ENCODE measurements at places on chromosomes 3 and 15.

GRCh38 chr3:192207651-192208050 lies 519.7 kb downstream of the FGF12 start:
- no peak for DNase-seq

GRCh38 chr15:62165793-62166375 lies 799 bp upstream of the C2CD4B start:
- DNase-seq = no peak

- DNase-seq = no peak
Measured at GRCh38 chr3:43872901-43873300, 182.2 kb downstream of the ABHD5 start.

- no peak for DNase-seq
Measured at GRCh38 chr3:38560284-38560683, 64.1 kb downstream of the EXOG start.

DNA sequence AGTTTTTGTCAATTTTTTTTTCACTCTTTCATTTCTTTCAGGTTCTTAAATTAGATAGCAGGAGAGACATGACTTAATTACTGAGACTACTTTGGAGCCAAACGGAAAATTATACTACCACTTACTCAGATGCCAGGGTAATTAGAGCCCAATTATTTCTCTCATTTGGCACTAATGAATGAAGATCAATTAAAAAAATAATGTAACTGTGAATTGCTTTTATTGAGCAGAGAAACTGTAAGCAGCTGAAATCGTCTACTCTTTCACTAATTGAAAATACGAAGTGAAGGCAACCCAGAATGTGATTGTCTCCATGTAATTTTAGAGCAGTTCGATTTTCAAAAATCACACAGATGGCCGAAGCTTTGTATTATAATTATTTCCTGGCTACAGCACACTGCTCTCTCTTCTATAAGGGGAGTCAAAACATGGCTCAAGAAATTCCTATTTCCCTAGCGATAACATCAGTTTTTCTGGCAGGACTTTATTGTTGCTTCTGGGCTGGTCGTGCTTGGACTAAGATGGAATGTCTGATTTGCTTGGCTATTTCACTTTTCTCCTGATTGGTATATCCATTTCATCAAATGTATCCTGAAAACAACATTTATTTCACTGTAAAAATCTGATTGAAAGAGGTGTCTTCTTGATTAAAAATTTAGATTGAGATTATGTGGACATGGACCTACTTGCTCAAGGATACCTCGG lies 55.8 kb upstream of the PDZRN3 start:
- no peak for DNase-seq

GRCh38 chr3:149243540-149243939 lies 21.9 kb upstream of the CP start:
- DNase-seq = no peak

All from CD4-positive, alpha-beta T cell (primary cell).